ENCODE measurements at places on chromosomes 7 and 10.

GRCh38 chr7:118995350-118995749, 770.8 kb downstream of the ANKRD7 start:
- DNase-seq, result no peak

GRCh38 chr7:20491284-20491683, 124.2 kb upstream of the ABCB5 start:
- DNase-seq, result no peak

- no peak for DNase-seq
These were observed 1.6 kb downstream of the PRR15 start for GRCh38 chr7:29565224-29565630.

DNA sequence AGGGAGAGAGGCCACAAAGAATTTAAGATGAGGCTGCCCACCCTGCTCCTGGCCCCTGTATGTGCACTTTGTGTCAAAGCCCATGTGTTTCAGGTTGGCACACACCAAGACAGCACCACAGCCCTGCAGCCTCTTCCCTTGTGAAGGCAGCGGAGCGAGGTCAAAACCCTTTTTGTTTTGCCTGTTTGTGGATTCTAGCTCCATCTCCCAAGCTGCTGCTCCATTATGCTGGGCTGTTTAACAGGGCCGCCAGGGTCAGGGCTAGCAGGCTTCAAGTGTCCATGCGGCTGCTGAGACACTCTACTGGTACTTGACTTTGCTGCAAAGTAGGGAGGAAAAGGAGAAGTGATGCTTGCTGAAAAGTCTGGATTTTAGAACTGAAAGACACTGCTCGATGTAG, 142.3 kb upstream of the EFCAB10 start:
- no peak for DNase-seq

GRCh38 chr10:121813211-121813815, 114.5 kb downstream of the ATE1 start:
- no peak for DNase-seq

Data from BE2C (cell line).